ENCODE measurements at places on chromosomes 7 and 10.

DNA sequence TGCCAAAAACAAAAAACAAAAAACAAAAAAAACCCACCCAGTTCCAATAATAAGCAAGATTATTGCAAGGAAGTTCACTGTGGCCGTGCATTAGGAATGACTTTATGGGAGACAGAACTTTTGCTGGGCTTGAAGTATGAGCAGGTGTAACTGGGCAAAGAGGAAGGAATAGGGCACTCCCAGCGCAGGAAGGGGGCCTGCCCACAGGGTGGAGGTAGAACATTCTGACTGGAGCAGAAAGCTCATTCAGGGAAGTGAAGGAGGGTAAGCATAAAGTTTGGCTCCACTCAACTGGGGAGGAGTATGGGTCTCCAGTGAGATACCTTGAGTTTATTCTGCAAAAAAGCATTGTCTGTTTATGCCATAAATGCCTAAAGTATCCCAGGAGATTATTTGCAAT lies 42.1 kb upstream of the WIPF3 start:
- no peak for DNase-seq

GRCh38 chr7:107914831-107915230 lies 23.8 kb downstream of the DLD start:
- no peak for DNase-seq

- no peak for DNase-seq
Measured at GRCh38 chr10:85851325-85851724, 515.3 kb downstream of the GRID1 start.

- DNase-seq = no peak
Measured at GRCh38 chr7:46071601-46072000, 150.5 kb upstream of the IGFBP3 start.

GRCh38 chr7:113657603-113658002 lies 261.2 kb downstream of the PPP1R3A start:
- DNase-seq = no peak

- no peak for DNase-seq
Measured at GRCh38 chr10:26682931-26683330, 14.6 kb upstream of the PDSS1 start.

DNA sequence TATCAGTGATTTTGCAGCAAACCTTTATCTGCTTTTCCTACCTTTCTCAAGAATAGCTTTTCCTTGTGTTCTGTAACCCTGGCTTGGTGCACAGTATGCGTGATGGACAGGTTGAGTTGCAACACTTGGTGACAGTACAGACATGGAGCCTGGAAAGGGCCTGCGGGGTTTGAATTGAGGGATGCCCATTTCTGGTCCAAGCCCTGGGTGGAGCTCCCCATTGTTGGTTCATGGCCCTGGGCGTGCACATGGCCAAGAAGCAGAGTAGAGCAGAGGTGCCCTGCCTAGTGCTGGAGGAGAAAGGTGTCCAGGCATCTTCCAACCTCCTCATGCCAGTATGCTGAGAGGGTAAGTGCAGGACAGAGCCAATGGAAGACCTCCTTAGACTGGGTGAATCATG lies 106.6 kb upstream of the MKLN1 start:
- no peak for DNase-seq

DNA sequence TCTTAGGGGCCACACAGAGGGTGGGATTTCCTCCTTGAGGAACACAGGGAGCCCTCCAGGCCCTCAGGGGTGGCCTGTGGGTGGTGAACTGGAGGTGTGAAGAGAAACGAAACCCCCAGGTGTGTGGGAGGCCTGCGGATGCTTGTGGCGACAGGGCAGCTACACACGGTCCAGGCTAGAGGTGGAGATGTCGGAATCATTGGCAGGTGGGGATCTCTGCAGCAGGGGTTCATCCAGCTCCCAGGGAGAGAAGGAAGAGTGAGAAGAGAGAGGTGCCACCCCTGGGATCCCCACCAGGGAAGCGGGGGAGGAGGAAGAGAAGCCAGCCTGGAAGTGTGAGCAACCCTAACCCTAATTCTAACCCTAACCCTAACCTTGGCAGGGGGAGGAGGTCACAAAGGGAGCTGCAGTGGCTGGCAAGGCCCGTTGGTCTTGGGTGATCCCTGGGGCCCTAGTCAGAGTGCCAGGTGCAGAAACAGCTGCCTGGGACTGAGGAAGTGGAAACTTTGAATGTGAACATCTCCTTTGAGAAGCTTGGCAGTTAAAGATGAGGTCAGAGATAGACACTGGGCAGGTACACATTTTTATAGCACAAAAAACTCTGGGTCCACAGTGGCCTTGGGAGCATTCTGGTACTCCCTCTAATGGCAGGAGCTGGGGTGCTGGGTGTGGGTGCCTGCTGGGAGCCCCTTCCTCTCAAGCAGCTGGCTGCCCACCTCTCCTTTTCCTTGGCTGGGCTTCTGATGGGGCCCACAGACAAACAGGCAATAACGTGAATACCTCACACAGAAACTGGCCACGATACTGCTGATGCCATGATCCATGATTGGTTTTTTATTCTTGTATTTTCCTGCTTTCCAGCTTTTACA lies 6.8 kb upstream of the AEBP1 start:
- DNase-seq = no peak

DNA sequence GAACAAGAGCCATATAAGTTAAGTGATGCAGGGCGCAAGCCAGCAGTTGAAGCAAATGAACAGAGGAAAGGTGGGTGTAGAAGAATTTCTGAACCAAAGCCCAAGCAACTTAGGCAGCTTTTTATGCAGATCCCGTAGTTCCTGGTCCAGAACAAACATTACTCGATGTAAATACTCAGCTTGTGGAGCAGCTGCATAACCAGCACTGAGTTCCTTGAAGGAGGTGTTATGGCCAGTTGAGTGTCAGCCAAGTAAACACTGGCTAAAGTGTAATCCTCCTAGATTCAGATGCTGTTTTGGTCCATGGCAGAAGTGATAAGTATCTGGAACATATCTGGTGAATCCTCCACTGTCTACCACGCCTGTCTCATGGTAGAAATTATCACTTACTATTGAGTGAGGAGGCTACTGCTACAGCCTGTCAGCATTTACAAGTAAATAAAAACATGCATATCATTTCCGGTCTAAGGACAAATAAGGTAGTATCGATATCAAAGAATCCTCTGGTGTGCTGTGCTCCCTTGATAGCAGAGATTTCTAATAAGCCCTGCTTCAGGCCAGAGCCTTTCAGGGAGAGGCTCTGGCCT lies 213.9 kb downstream of the DYNC1I1 start:
- DNase-seq = peak; percentile 22

DNA sequence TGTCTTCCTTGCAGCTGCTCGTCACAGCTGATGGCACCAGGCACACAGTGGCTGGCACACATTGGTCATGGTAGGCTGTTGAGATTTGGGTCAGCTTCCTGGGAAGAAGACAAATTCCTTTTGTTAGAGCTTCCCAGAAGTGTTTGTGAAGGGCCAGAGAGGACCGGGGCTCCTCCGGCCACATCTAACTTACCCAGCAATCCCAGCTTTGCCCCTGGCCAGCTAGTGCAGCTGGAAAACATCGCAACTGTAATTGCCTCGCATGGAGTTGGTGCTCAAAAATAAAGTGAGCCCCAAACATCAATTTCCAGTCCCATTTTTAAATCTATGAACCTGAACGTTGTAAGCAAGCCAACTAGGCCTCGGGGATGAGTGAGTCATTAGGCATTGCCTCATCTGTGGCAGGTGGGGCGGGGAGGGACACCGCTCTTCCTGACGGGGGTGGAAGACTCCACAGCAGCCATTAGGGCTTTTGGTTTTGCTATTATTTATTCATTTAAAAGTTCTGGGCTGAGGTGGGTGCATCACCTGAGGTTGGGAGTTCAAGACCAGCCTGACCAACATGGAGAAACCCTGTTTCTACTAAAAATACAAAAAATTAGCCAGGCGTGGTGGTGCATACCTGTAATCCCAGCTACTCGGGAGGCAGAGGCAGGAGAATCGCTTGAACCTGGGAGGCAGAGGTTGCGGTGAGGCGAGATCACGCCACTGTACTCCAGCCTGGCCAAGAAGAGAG lies 12.4 kb downstream of the CPA5 start:
- no peak for DNase-seq

GRCh38 chr7:69358163-69358821 lies 240.0 kb upstream of the AUTS2 start:
- DNase-seq = no peak

- DNase-seq = no peak
Measured at GRCh38 chr10:74027702-74028101, 29.8 kb downstream of the VCL start.

GRCh38 chr7:116161728-116162127 lies 48.6 kb upstream of the TES start:
- DNase-seq = no peak

DNA sequence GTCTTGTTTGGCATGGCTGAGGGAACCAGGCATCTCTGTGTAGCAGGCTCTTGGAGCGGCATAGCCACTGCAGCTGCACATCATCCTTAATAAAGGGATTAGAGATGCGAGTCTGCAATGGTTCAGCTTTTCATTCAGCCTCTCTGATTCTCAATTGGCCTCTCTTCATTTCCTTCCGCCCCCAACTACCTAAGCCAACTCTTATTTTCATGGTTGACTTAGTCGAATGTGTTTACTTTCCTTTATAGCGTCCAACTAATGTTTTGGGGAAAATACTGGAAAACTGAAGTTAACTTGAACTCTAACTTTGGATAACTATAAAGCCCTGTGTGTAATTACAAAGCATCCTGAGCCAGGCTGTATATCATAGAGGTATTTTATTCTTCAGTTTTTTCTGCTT lies 202.2 kb upstream of the KIAA1217 start:
- no peak for DNase-seq

GRCh38 chr10:77737608-77738007 lies 100.0 kb upstream of the KCNMA1 start:
- no peak for DNase-seq

DNA sequence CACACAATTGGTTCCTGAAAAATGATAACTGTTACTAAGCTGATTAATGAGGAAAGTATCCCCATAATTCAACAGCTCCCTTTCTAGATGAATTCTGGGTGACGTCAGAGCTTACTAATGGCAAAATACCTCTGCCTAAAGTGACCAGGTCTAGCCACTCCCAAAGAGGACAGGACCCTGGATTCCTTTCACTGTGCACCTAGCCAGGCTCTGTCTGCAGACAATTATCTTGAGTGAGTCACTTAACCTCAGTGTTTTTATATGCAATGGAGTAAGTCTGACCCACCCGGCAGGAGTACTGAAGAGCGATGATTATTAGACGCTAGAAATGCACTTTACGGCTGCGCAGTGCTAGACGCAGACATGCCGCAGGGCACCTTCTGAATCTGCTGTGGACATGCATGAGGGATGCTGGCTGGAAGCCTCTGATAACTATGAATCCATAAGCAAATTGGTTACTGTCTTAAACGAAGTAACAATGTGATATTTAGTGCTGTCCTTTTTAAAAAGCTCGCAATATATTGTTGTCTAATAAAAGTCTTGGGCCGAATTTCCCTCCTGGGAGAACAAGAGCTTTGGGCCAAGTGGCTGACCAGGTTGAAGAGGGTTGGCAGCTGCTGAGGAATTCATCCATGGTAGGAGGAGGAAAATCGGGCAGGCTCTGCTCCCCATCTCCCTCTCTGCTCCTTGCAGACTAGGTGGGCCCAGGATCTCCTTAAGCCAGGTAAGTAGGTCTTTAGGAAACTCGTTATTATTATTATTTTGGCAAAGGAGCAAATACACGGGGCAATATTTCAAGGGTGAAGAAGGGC lies 4.6 kb upstream of the INPP5A start:
- no peak for DNase-seq

- DNase-seq = no peak
Measured at GRCh38 chr7:119720541-119720940, 552.4 kb upstream of the KCND2 start.

- no peak for DNase-seq
Measured at GRCh38 chr7:102935450-102936115, 22.8 kb downstream of the LRRC17 start.

DNA sequence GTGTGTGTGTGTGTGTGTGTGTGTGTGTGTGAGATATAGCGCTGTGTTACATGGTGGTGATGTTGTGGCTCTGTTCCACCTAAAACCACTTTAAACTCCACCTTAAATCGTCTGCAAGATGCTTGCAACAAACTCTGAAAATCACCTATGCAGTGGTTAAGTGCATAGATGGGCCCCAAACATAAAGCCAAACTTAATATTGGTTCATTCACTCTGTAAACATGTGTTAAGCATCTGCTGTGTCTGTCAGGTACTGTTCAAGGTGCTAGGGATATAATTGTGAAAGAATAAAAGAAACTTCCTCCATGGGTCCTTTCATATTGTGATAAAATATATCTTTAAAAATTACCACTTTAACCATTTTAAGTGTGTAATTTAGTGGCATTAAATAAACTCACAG lies 645.4 kb upstream of the SORCS1 start:
- no peak for DNase-seq

- DNase-seq = no peak
Measured at GRCh38 chr10:117944676-117945447, 101.9 kb downstream of the RAB11FIP2 start.

DNA sequence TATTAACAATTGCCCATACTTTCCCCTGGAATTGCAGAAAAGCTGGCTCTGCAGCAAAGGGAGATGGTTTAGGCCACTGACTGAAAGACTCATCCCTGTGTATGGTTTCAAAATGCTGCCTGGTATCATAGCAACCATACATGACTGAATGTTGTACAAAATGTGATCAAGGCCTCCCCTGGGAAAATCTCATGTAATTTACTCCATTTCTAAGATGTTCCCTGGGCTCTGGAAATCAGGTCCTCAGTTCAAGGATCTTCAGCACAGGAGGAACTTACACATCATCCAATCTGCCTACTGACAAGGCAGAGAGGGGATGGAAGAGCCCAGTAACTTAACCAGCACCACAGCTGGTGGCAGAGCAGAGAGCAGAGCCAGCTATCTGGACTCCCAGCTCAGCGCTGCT lies 111.8 kb downstream of the JAZF1 start:
- peak; percentile 16 for DNase-seq

GRCh38 chr10:114933588-114933987 lies 4.4 kb upstream of the TRUB1 start:
- DNase-seq = no peak

- DNase-seq = no peak
Measured at GRCh38 chr7:2728316-2729030, 40.5 kb downstream of the AMZ1 start.

GRCh38 chr10:30857803-30858202 lies 173.9 kb downstream of the ZNF438 start:
- DNase-seq = peak; percentile 17

Data from cerebellar cortex (tissue), 1 donor.